Stromal cell of bone marrow (primary cell): ENCODE measurements at places on chromosomes 16 and 17.
A peak's percentile ranks its signal among the peaks of the same experiment; 100 is the strongest.

DNA sequence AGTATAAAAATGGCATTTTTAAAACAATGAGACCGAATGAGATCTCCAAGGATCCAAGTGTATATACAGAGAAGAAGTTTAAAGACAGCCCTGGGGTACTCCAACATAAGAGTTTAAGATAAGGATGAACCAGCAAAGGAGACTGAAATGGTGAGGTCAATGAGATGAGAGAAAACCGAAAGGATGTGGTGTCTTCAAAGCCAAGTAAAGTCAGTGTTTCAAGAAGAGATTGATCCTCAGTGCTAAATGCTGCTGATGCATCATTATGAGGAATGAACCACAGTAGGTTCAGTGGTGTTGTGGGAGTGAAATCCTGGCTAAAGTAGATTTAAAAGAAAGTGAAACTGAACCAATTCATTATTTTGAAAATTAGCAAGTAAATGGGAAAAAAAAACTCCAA is 38.1 kb upstream of the NLK start:
- DNase-seq = no peak

DNA sequence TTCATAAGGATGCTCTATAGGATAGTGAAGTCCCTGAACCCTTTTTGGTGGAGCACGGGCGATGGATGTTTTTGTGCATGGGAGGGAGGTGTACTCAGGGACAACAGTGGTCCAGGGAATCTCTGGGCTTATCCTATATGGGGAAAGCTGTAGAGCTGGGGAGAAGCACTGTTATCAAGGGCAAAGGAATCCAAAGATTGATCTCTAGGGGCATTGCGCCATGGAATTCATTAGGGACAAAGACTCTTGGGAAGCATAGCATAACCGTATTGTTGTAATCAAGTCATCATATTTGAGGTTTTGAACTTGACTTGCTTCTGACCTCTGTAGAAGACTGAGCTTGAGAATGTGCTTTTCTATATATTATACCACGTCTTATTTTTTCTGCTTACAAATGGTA is 172.9 kb upstream of the ZFHX3 start:
- DNase-seq = no peak

GRCh38 chr16:15611610-15612009 is 31.3 kb downstream of the MARF1 start:
- no peak for DNase-seq

- DNase-seq = peak; percentile 28
These were observed 13.3 kb downstream of the UTS2R start for GRCh38 chr17:82384730-82385481.

DNA sequence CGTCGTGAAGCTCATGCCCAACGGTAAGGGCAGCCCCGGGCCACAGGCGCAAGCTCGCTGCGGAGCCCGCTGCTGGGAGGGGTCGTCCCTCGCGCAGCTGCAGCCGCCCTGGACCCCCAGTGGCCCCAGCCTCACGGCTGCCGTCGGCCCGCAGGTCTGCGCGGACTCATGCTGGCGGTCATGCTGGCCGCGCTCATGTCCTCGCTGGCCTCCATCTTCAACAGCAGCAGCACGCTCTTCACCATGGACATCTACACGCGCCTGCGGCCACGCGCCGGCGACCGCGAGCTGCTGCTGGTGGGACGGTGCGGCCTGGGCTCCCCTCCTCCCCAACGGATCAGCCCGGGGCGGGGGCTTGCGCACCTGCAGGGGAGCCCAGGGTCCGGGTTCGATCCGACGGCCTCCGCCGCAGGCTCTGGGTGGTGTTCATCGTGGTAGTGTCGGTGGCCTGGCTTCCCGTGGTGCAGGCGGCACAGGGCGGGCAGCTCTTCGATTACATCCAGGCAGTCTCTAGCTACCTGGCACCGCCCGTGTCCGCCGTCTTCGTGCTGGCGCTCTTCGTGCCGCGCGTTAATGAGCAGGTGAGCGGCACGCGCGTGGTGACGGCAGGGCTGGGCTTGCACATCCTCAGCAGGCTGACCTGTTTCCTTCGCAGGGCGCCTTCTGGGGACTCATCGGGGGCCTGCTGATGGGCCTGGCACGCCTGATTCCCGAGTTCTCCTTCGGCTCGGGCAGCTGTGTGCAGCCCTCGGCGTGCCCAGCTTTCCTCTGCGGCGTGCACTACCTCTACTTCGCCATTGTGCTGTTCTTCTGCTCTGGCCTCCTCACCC is 5.8 kb downstream of the SLC5A2 start:
- DNase-seq = no peak

- DNase-seq = no peak
These were observed 176.5 kb downstream of the IRF8 start for GRCh38 chr16:86075488-86075785.

DNA sequence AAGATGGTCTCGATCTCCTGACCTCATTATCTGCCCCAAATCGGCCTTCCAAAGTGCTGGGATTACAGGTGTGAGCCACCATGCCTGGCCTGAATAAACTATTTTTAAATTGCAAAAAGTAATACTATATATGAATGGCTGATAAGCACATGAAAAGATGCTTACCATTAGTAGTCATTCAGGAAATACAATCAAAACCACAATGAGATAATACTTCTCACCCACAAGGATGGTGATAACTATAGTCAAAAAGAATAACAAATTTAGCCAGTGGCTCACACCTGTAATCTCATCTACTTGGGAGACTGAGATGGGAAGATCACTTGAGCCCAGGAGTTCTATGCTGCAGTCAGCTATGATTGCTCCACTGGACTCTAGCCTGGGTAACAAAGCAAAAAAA is 2.4 kb upstream of the TACO1 start:
- no peak for DNase-seq

GRCh38 chr17:68457168-68457538 is at the start of gene WIPI1:
Gene WIPI1, minus strand, starts transcription at chr17:68457496. Its CDS starts 75 bp downstream, at chr17:68457421.
- DNase-seq = no peak

DNA sequence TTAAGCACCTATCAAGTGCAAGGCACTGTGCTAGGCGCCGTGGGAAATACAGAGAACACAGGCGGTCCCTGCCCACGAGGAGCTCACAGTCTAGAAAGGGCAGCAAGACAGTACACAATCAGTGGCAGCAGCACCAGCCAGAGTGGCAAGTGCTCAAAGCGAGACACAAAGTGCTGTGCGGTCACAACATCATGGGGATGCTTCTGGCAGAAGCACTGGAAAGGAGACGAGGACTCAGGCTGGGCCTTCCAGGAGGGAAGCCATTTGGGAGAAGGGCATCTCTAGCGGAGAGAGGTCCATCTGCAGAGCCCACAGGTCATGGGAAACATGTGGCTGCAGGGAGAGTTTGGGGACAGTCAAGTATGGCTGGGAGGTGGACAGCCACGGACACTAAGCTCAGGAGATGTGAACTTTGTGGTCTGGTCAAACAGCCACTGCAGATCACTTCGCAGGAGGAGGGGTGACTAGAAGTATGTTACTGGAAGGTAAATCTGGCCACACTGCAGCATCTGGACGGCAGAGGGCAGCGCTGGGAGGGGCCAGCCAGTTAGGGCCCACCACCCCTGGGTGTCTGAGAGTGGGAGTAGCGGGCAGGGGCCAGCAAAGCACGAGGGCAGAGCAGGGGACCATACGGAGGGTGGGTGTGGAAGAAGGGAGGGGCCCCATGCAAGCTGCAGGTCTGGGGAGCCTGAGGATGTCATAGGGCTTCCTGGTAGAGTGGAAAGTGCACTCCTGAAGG is 71.1 kb downstream of the N4BP1 start:
- no peak for DNase-seq

- DNase-seq = no peak
These were observed 48.5 kb downstream of the WWOX start for GRCh38 chr16:78147911-78148401.

- no peak for DNase-seq
These were observed 89.5 kb downstream of the CCDC182 start for GRCh38 chr17:57655553-57655952.

DNA sequence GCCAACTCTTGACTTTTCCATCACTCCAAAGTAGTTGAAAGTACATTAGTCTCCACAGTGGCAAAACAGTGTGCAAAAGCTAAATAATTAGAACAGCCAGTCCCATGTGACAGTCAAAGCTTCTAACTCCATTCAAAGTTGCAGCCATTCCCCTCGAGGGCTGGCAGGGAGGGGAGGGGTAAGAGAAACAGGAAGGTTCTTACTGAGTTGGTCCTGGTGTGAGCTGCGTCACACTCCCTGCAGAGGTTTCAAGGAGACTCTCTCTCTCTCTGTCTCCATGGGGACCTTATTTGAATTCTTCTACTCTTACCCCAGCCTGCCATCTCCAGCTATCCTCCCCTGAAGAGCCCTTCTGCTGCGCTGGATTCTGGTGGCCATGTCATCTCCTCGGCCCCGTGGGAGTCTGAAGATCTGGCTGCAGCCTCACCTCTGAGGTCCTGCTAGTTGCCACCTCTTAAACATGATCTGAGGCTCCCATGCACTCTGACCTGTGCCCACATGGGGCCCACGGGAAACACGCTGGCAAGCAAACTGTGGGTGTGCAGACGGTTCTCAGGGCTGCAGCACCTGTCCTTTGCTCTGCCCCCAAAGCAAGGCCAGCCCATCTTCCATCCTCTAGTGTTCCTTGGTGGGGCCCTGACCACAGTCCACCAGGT is 23.3 kb upstream of the STH start:
- DNase-seq = no peak

- DNase-seq = no peak
These were observed 36.0 kb upstream of the MLKL start for GRCh38 chr16:74736531-74737157.

GRCh38 chr17:72603420-72604242 is 482.8 kb downstream of the SOX9 start:
- peak; percentile 75 for DNase-seq

DNA sequence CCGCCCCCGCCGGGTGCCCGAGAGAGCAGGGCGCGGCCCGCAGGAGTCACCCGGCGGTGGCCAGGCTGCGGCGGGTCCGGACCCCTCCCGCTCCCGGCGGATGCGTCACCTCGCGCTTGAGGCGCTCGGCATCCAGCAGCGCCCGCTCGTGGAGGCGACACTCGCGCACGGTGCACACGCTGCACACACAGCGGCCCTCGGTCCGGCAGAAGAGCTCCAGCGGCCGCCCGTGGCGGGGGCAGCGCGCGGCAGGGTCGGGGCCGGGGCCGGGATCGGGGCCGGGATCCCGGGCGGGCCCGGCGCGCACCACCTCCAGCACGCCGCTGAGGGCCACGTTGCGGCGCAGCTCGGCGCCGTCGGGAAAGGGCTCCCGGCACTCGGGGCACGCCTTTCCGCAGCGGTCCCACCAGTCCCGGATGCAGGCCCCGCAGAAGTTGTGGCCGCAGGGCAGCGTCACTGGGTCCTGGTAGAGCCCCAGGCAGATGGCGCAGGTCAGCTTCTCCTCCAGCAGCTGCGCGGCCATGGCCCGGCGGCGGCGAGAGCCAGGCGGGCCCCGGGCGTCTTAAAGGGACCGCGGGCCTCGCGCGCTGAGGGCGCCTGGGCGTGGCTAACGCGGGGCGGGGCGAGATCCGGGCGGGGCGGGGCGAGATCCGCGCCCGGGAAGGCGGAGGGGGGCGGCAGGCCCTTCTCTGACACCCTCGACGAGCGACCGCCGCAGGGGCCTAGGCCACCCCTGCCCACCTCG is at the start of gene TRIM65:
TSS of gene TRIM65 (minus strand) at position 537 of the 745 bp plus-strand sequence. CDS start at position 523, 14 bp downstream.
- DNase-seq = no peak

- DNase-seq = no peak
These were observed 40.6 kb downstream of the PRKCB start for GRCh38 chr16:23876256-23876896.

DNA sequence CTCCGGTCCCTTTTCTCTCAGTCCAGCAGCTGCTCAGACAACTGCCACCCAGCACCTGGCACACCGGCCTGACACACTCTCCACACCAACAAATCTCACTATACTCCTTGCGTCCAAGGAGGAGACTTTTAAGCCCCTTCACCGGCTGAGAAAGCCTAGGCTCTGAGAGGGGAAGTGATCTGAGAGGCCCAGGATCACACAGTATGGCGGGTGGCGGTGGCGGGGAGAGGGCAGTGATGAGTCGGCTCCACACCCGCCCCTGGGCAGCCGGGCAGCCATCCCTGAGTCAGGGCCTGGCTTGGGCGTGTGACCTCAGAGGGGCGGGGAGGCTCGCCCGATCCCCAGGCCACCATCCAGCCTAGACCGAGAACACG is 569 bp downstream of the FLII start:
- DNase-seq = peak; percentile 74

DNA sequence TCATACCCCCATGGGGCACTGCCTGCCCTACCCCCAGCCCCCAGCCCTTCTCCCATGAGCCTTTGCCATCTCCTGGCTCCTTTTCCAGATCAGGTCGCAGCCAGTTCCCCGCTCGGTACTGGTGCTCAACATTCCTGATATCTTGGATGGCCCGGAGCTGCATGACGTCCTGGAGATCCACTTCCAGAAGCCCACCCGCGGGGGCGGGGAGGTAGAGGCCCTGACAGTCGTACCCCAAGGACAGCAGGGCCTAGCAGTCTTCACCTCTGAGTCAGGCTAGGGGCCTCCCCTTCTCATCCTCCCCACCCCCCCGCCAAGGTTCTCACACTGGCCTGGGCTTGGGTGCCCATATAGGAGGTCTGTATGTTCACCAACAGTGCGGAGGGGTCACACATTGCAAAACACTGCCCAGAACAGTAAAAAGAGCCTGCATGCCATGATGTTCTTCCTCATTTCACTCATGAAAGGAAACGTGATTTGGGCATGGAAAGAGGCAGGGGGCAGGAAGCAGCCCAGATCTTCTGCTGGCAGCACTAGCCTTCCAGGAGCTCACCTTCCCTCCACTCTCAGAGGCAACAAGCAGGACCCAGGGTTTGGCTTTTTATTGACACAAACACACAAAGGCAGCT is 7.5 kb downstream of the IFI35 start:
- DNase-seq = no peak

DNA sequence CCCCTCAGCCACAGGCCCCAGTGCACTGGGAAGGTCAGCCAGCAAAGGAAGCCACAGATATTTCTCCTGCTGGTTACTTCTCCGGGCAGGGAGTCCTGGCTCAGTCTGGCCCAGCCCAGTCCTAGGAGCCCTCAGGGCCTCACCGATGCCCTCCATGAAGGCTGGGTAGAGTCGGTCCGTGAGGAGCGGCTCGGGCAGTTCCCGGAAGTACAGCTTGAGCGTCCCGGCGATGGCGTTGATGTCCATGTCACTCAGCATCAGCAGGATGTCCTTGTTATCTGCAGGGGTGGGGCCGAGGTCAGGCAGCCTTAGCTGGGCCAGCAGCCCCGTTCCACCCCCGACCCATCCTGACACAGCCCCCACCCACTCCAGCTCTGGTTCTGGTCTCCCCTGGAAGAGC is 13.7 kb downstream of the TIMM22 start:
- no peak for DNase-seq

GRCh38 chr17:57906910-57907309 is 48.3 kb downstream of the CUEDC1 start:
- no peak for DNase-seq

DNA sequence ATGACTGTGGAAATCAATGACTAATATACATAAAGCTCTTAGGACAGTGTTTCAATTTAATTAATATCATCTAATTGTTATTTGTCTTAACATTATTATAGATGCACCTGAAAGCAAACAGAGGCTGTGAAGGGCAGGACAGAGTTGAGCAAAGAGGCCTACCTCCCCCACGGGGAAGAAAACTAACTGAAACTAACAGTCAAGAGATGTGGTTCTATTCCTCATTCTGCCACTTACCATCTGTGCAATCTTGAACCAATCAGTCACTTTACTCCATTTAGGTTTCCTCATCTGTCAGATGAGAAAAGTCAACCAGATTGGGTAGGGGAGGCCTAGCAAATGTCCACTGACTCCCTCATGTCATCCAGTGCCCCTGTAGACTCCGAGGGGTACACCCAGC is 59.1 kb downstream of the C17orf67 start:
- DNase-seq = no peak
